Activated CD8-positive, alpha-beta memory T cell treated with anti-CD3 and anti-CD28 coated beads for 36 hours (primary cell): ENCODE measurements at places on chromosomes 1 and 21. TPM values are rescaled to one million over a fixed set of nuclear protein-coding genes. Genes with fewer than 3 reads are reported as not detected.

The CREG1 gene
- total RNA-seq, result 13.5 TPM

The TBX15 gene
- total RNA-seq, result not detected

The ANKRD65 gene
- total RNA-seq, result not detected

The UAP1 gene
- total RNA-seq, result 46.8 TPM

The F5 gene
- total RNA-seq, result 88.5 TPM

The SLC44A3 gene
- not detected for total RNA-seq

The SPATA17 gene
- 0.27 TPM for total RNA-seq

The CELA2A gene
- not detected for total RNA-seq

The UBQLN4 gene
- total RNA-seq, result 55.4 TPM
